ENCODE measurements at places on chromosomes 5 and 9.

GRCh38 chr9:110807956-110808598 lies 139.5 kb downstream of the MUSK start:
- DNase-seq: no peak

DNA sequence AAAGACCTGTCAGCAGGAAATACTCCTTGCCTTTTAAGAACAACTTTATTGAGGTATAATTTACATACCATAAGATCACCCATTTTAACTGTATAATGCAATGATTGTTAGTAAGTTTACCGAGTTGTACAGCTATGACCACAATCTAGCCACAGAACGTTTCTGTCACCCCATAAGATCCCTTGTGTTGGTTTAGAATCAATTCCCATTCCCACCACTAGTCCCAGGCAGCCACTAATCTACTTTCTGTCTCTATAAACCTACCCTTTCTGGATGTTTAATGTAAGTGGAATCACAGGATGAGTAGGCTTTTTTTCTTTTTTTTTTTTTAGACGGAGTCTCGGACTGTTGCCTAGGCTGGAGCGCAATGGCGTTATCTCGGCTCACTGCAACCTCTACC lies 4.4 kb downstream of the GPR107 start:
- no peak for DNase-seq

DNA sequence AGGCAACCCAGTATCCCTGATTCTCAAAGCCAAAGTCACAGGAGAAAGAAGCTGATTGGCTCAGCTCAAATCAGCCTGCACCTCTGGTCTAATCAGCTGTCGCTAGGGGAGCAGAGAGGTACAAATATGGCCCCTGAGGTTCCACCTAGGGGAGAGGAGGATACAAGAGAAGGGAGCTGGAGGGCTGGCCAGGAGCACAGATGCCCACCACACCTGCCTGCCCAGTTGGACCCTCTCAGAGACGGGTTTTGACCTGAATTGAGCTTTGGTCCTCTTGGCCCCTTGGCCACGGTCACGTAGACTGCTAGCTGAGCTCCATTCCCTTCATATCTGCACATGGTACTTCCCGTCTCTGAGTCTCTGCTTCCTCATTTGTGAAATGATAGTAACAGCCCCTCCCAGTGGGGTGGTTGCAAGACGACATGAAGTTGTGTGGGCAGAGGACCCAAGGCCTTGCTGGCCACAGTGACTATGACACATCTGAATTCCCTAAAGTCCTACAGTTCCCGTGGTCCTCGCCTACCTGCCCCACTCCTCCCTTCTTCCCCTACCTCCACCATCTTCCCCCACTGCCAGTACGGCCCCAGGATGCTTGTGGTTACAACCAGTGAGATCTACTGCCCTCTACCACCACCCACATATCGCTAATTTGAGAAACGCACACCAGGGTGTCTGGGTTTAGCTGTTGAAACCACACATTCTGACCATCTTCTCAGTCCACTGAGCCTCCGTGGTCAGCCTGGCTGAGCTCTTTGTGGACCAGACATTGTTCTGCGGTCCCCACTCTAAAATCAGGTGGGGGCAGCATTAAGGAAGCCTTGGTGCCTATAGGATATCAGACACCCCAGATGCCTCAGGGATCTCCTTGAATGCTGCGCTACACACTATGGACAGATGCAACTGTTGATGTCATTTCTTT lies 60.3 kb upstream of the NEK6 start:
- no peak for DNase-seq

DNA sequence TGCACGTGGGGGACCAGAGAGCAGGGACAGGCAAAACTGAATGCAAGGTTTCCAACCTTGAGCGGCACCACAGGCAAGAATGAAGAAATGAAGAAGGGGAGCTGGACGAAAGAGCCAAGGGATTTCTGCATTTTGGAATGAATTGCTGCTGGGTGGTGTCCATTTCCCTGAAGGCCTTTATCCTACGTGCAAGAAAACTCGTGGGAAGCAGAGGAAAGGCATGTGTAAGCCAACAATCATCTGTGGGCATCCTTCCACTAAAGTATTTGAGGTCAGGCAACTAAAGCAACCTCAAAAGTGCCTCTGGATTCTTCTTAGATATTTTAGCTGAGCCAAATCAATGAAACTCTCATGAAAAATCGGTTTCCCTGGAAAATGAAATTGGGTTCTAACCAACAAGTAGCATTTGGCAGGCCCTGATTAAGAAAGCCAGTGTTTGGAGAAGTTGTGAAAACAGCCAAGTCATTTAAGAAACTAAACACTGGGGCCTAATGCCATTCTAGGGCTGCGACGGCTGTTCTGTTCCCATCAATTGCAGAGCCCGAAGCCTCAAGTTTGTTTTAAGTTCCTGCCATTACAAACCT lies 4.7 kb upstream of the TGFBI start:
- DNase-seq: peak; percentile 41

DNA sequence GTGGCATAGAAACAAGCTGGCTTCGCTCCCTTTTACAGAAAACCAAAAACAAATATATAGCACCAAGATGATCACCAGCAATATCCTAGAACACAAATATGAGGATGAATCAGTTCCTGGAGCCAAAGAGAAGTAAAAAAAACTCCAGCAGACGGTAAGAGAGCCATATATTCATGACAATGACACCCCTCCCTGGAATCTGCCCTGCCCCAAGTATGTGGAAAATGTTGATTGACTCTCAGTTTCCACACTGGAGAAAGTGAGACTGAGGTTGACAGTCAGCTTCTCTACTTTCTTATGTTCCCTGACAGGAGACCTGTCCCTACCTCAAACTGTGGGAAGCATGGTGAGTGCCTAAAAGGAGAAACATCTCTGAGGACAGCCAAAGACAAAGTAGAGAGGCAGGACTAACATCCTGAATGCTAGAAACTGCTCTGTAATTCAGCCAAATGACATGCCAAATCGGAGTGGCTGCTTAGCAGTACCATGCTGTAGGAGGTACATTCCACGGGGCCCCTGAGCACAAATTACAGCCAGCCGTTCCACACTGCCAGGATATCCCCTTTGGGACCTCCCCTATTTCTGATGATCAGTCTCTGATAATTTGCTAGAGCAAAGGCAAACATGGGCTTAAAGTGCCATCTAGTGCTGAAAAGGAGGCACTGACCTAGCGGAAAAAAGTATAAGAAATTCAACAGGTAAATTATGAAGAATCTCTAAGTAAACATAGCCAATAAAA lies 424.0 kb upstream of the RGMB start:
- no peak for DNase-seq

All from femur (tissue), 1 donor.